ENCODE measurements at places on chromosomes 11 and 22.

DNA sequence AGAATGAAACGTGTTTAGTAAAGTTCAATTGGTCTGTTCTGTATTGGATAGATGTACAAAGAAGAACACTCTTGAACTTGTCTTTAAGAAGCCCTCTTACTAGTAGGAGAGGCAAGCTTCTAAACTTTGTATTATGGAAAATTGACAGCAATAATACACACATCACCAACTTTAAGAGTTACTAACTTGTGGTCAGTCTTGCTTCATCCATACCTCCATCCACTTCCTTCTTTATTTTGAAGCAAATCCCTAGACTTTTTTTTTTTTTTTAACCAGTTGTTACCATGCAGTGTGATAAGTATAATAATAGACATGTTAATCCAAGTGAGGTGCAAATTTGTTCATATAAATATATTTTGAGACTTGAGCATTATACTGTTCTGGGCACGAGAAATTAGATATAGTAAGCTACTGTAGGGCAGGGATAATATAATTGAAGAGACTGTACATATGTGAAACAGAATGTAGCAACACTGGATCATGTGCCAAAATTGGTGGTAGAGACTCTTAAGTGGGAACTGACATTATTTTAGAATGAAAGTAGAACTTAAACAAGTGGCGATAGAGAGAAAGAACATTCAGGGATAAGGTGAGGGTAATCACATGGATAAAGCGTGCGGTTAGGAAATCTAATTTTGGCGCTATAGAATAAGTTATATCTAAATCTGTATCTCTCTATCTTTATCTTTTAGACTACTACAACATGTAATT lies 6.5 kb downstream of the FAR1 start:
- peak; percentile 93 for DNase-seq

- DNase-seq, result peak; percentile 36
These were observed 1.1 kb downstream of the PANX1 start for GRCh38 chr11:94129512-94130297.

DNA sequence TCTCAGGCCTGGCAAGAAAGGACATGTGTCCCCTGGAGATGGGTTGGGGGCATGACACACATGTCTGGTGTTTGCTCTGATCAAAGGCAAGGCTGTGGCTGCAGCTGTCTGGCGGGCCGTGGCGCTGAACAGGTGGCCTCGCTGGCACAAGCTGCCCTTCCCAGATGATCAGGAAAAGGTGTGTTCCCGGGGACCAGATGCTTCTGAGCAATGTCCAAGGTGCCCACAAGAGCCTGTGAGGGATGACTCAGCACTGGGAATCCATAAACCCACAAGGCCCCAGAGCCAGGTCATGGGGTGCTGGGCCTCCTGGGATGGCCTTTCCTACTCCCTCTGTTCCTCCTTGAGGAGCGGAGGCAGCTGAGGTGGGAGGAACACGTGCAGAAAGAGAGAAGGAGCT lies 9.7 kb upstream of the LRP5 start:
- DNase-seq, result no peak

- DNase-seq, result no peak
These were observed 982 bp downstream of the APOBEC3H start for GRCh38 chr22:39098026-39098425.

DNA sequence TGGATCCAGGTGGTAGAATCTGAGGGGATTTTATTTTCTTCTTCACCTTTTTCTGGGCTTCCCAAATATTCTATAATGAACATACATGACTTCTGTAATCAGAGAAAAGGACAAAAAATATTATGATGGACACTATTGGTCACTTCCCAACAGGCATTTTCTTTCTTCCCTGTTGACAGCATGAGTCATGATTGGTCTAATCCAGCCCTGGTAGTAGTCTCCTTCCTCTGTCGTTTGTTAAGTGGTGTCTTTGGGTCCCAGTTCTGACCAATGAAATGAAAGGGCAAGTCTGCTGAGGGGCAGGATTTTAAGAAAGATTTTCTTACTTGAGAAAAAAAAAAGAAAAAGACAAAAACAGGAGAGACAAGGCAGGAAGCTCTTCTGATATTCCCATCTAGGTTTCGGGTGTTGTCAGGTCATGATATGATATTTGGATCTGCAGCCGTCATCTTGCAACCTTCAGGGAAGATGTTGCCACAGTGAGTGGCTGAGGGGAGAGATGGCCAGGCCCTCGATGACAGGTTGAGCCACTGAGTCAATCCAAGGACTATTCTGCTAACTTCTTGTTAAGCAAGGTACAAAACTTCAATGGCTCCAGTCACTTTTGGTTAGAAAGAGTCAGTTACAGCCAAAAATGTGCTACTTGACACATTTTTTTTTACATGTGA lies 23.3 kb upstream of the PLEKHB1 start:
- peak; percentile 67 for DNase-seq

- peak; percentile 39 for DNase-seq
These were observed 4.8 kb upstream of the FXYD2 start for GRCh38 chr11:117829369-117829725.

GRCh38 chr11:3894128-3894731 lies 38.8 kb downstream of the STIM1 start:
- peak; percentile 85 for DNase-seq
